Fibroblast of lung (primary cell): ENCODE measurements at places on chromosomes 5 and 9. TPM values are rescaled to one million over a fixed set of nuclear protein-coding genes. Genes with fewer than 3 reads are reported as not detected.

DNA sequence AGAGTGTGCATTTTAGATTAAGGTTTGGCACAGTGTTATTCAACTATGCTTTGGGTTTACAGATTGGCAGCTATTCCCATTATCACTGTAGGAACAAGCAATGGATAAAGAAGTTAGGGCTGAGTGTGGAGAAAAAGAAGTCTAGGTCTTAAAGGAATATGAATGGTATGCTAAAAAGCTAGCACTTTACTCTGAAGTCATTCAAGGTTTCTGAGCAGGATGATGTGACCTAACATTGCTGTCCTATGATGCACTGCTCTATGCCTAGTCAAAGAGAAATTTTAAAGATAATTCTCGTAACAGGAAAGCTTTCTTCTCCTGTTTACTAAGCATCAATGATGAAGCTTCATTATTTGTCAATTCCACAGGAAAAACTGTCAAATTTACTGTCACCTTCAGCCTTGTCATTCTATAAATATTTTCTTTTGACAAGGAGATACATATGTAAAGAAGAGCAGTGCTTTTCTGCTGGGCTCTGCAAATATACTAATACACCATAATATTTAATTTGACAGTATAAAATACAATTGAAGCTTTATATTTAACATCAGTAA is 476.1 kb upstream of the PTPRD start:
- no peaks in the 10 kb centered on the region for H3K4me1 ChIP-seq
- H3K4me3 ChIP-seq: no peak overlapping the region
- no peak for DNase-seq
- no peaks in the 10 kb centered on the region for H3K36me3 ChIP-seq
- H3K27me3 ChIP-seq: no peaks in the 10 kb centered on the region

- H3K4me3 ChIP-seq: peak overlapping the region; percentile 83
- DNase-seq: peak; percentile 74
- peaks cover 2% of the 10 kb centered on the region for H3K4me1 ChIP-seq
- H3K27me3 ChIP-seq: no peaks in the 10 kb centered on the region
Observed at GRCh38 chr5:160398806-160399205, 1.0 kb downstream of the FAM200C start.

DNA sequence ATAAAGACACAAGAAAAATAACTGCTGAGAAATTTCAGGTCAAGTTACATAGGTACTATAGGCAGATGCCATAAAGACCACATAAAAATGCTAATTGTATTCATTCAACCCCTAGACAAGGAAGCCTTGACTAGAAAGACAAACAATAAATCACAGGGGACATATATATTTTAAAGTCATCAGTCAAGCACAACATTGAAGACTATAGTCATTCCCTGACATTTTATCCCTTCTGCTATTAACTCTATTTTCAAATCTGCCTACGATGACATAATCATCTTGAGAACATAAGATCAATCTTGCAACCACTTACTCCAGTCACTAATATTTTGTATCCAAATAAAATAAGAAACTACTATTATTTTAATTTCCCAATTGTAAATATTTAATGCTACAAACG is 38.3 kb downstream of the FAM13B start:
- H3K27ac ChIP-seq: no peak overlapping the region
- H3K36me3 ChIP-seq: peaks cover 3% of the 10 kb centered on the region
- H3K4me1 ChIP-seq: peaks cover 6% of the 10 kb centered on the region
- no peak for DNase-seq

DNA sequence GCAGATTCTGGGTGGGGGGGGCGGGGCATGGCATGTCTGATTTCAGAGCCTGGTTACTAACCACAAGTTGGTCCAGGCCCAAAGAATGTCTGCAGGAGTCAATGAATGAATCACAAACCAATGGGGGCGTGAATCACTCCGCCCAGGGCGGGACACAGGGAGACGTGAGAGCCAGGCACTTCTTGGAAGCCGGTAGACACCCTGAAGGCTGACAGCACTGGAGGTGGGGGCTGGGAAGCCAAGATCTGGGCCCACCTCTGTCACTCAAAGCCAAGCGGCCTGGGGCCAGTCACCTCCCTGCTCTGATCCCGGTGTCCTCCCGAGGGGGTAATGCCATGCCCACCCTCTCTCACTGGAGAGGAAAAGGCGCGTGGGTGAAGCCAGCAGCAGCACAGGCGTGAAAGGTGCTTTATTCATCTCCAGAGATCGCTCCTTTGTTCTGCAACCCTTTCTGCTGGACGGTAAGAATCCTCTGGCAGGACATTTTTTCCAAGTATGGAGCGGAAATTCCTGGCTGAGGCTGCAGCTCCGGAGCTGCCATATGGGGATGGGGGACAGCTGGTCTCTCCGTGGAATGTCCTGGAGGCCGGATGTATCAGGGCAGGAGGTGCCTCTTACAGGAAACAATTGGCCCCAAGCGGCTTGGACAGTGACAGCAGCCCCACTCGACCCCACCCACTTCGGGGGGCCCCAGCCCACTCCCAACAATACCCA is 85.0 kb downstream of the STK10 start:
- no peaks in the 10 kb centered on the region for H3K27me3 ChIP-seq
- peak overlapping the region; percentile 92 for H3K27ac ChIP-seq
- peaks cover 29% of the 10 kb centered on the region for H3K4me1 ChIP-seq
- DNase-seq: peak; percentile 90

GRCh38 chr5:2254406-2254805 is 371.7 kb upstream of the IRX4 start:
- no peaks in the 10 kb centered on the region for H3K27me3 ChIP-seq
- H3K4me3 ChIP-seq: no peak overlapping the region
- no peak for DNase-seq
- no peak overlapping the region for H3K27ac ChIP-seq
- H3K36me3 ChIP-seq: no peaks in the 10 kb centered on the region

Gene SLC6A7
- not detected in 2 replicates for total RNA-seq
